Hematopoietic multipotent progenitor cell (in vitro differentiated cells): ENCODE measurements at places on chromosomes 12 and 14. TPM values are rescaled to one million over a fixed set of nuclear protein-coding genes. Genes with fewer than 3 reads are reported as not detected.

DNA sequence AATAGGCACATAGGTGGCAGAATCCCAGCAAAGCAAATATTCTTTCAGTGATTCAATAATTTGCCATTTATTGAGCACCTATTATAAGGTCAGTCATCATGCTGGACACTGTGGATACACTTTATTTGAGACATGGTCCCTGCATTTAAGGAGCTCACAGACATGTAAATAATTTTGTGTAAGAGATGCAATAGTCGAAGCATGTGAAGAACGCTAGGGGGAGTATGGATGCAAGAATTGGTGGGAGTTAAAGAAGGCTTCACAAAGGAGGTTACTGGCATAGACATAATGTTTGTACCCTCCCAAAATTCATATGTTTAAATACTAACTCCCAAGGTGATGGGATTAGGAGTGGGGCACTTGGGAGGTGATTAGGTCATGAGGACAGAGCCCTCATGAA is 260.6 kb upstream of the GARIN6 start:
- no peak for DNase-seq

GRCh38 chr14:43479596-43480195 is 1027.4 kb downstream of the FSCB start:
- no peak for DNase-seq

DNA sequence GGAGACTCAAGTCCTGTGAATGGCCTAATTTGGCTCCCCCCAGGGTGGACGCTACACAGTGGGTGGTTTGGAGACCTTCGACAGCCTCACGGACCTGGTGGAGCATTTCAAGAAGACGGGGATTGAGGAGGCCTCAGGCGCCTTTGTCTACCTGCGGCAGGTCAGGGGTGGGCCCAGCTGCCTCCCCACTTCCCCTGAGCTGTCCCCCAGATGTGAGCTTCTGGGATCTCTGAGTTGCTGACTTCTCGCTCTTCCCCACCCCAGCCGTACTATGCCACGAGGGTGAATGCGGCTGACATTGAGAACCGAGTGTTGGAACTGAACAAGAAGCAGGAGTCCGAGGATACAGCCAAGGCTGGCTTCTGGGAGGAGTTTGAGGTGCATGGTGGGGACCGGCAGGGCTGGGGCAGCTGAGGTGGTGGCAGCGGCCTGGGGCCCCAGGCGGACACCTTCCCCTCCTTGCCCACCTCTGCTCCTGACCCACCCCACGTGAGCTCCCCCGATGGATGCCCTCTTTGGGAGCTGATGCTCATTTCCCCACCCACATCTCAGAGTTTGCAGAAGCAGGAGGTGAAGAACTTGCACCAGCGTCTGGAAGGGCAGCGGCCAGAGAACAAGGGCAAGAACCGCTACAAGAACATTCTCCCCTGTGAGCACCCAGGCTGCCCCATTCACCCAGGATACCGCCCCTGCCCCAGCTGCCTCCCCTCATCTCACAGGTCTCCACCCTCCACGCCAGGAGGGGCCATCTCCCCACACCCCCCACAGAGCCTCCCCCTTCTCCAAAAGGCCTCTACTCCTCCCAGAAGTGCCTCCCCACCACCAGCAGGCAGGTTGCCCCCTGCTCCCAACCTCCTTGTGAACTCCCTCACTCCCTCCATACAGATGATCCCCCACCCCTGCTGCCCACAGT is 4.2 kb downstream of the PTPN6 start:
- no peak for DNase-seq

DNA sequence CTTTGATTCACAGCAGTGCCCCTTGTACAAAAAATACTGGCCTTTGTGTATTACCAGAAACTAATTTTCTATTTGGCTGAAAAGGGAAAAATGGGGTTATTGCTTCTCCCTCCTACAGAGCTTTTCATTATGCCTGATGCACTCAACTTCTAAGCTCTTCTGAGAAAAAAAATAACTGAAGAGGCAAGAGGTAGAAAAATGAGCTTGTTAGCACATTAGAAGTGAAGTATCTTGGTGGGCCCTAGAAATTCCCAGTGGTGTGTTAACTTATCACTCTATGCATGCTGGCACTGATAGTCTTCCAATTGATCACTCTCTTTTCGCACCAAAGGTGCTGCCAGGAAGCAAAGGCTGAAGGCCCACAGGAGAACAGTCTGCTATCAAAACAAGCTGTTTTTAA is 17.1 kb downstream of the INSM2 start:
- no peak for DNase-seq

- DNase-seq: peak; percentile 71
Observed at GRCh38 chr12:11839091-11839641, 189.7 kb downstream of the ETV6 start.

Gene PIWIL1
- not detected for total RNA-seq
